ENCODE measurements at places on chromosomes 5 and 9. TPM values are rescaled to one million over a fixed set of nuclear protein-coding genes. Genes with fewer than 3 reads are reported as not detected.

GRCh38 chr9:3012842-3013241 is 168.9 kb upstream of the PUM3 start:
- no peak for DNase-seq

GRCh38 chr9:2923766-2924379 is 80.0 kb upstream of the PUM3 start:
- no peak for DNase-seq

DNA sequence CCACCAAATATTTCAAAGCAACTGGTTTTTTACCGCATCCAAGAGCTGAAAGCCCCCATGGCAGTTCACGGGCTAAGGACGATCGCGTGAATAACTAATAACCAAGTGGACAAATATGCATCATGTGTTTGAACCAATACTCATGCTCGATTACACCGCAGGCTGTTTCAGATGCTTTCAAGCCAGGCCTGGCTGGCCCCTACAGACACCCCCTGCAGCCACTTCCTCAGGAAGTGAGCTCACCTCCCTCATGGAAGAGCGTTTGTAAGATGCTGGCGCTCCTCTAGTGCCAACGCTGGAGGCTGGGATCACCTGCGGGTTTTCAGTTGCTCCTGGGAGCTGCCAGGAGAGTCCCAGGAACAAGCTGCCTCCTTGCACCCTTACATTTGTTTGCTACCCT is 53.9 kb upstream of the PTCH1 start:
- DNase-seq, result no peak

DNA sequence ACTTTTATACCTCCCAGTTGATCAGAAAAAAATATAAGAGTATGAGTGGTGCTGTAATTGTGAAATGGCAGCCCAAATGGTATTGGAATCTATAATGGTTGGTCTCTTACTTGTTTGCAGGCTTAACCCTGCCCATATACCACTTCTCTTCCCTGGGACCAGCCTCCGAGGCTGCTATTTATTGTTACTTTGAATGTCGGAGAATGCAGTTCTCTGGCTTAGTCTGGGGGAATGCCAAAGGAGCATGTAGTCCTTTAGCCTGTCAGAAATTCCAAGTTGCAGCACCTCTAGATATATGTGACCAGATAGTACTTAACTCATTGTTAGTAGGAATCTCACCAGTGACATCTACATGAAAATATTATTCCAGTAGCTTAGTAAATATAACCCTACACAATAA is 47.5 kb downstream of the SLC44A1 start:
- no peak for DNase-seq

DNA sequence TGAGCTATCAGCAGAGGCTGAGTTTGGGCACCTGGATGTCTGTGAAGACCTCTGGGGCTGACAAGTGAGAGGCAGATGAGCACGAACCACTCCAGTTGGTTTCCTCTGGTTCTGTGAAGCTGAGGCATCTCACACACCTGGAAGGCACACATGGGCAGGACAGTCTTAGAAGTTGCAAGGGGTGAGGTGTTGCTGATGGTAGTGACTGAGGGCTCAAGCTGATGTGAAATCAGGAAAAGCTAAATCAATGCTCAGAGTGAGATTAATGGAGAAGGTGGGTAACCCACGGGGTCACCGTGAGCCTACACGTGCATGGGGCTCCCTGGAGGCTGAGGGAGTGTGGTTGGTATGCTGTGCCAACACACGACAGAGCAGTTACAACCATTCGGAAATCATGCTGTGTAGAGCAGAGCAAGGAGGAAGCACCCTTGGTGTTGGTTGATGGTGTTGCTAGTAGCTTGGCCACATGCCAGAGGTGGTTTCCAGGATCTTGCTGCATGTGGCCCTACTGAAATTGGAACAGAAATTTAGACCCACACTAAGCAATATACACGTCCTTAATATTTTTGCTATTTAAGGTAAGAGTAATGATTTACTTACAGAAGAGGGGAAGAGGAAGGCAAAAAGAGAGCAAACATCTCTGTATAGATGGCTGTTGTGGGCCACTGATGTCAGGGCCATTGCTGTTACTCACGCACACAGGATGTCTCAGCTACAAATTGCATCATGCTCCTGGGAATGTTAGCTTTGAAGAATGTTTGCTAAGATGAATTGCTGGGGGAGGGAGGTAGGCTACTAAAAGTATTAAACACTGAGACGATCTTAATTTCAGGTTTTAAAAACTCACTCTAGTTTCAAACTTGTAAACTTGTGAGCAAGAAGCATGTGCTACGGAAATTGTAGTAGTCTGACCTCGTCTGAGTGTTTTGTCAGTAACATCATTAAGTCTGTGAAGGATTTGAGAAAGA is 170.5 kb downstream of the ARHGEF28 start:
- peak; percentile 9 for DNase-seq

GPR150 gene
- 1.1 TPM for total RNA-seq
